ENCODE measurements at places on chromosomes 4 and X. TPM values are rescaled to one million over a fixed set of nuclear protein-coding genes. Genes with fewer than 3 reads are reported as not detected.

DNA sequence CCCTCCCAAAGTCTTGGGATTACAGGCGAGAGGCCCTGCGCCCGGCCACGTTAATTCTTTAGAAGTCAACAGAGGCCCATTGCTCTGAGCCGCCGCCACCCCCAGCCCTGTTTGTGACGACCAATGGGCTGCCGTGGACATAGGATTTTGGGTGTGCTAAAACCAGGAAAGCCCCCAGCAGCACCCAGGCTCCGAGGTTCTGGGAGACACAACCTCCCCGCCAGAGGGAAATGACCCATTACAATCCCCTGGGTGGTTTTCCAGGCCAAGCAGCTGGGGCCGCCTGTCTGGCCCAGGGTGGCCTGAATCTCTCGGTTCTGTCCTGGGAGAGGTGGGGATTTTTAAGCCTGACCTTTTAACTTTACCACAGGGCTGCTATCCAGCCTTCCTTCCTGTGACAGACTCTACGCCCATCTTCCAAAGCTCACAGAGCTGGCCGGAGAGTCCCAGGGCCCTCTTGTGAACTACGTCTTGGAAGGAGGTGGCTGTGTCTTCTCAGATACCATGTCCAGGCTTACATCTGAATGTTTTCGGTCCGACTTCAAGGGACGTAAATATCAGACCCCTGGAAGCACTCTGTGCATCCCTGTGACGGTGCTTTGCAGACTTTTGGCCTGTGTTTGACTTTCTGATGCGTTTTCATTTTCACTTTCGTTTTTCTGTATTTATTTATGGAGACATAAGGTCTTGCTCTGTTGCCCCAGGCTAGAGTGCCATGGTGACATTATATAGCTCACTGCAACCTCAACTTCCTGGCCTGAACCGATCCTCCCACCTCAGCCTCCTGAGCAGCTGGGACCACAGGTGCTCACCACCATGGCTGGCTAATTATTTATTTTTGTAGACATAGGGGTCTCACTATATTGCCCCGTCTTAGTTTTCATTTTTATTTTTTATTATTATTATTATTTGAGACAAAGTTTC, 36.0 kb downstream of the P2RY8 start:
- no peak for DNase-seq
- H3K4me1 ChIP-seq: peaks cover 7% of the 10 kb centered on the region
- no peaks in the 10 kb centered on the region for H3K36me3 ChIP-seq

- no peaks in the 10 kb centered on the region for H3K4me1 ChIP-seq
- no peaks in the 10 kb centered on the region for H3K27me3 ChIP-seq
- H3K27ac ChIP-seq: no peak overlapping the region
Measured at GRCh38 chr4:118950224-118950623, 61.6 kb downstream of the SYNPO2 start.

DNA sequence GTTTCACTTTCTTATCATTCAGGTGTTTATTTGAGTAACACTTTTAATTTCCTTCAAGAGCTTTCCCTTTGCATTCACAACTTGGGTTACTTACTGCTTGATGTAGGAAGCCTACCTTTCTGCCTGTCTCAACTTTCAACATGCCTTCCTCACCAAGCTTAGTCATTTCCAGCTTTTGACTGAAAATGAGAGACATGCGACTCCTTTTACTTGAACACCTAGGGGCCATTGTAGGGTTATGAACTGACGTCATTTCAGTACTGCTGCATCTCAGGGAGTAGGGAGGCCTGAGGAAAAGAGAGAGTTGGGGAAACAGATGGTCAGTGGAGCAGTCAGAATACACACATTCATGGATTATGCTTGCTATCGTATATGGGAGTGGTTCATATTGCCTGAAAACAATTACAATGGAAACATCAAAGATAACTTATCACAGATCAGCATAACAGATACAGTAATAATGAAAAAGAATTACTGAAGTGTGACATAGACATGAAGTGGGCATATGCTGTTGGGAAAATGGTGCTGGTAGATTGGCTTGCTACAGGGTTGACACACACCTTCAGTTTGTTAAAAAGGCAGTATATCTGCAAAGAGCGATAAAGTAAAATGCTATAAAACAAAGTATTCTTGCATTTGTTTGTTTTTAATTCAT, 25.7 kb downstream of the USP53 start:
- H3K27ac ChIP-seq: no peak overlapping the region
- peaks cover 43% of the 10 kb centered on the region for H3K36me3 ChIP-seq
- DNase-seq: no peak
- no peak overlapping the region for H3K4me3 ChIP-seq

- H3K27ac ChIP-seq: no peak overlapping the region
- H3K4me1 ChIP-seq: no peaks in the 10 kb centered on the region
- H3K4me3 ChIP-seq: no peak overlapping the region
- no peak for DNase-seq
- no peaks in the 10 kb centered on the region for H3K36me3 ChIP-seq
Measured at GRCh38 chr4:108180513-108180912, 11.8 kb upstream of the LEF1 start.

GRCh38 chr4:151850791-151851213, 90.0 kb upstream of the GATB start:
- H3K27ac ChIP-seq: no peak overlapping the region
- no peaks in the 10 kb centered on the region for H3K27me3 ChIP-seq
- no peaks in the 10 kb centered on the region for H3K4me1 ChIP-seq
- no peaks in the 10 kb centered on the region for H3K36me3 ChIP-seq

GRCh38 chr4:8322794-8323704, 53.5 kb downstream of the HTRA3 start:
- no peak overlapping the region for H3K27ac ChIP-seq
- no peaks in the 10 kb centered on the region for H3K27me3 ChIP-seq

- DNase-seq: no peak
- peaks cover 64% of the 10 kb centered on the region for H3K4me1 ChIP-seq
- no peaks in the 10 kb centered on the region for H3K27me3 ChIP-seq
- H3K27ac ChIP-seq: peak overlapping the region; percentile 19
- peaks cover 52% of the 10 kb centered on the region for H3K36me3 ChIP-seq
Measured at GRCh38 chr4:143517764-143518163, 4.3 kb downstream of the SMARCA5 start.

DNA sequence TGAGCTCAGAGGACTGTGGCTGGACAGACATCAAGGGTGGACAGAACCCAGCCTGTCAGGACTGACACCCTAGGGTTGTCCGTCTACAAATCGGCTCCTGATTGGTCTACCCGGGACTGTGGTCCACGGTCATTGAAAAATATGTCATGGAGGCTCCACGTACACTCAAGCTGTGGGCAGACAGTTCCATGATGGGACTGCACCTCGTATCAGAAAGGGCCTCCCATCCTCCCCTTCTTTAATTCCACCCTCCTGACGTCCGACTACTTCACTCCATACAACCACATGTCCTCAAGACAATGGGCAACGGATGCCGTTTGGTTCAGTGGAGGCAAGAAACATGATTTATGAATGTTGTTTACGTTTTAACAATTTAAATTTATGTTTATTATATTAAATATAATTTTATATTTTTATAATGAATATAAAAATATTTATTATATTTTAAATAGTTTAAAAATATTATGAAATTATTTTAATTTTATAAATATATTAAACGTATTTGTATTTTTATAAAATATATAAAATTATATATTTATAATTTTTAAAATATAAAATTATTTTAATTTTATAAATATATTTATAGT, 58.0 kb upstream of the SHOX start:
- H3K4me1 ChIP-seq: no peaks in the 10 kb centered on the region
- no peaks in the 10 kb centered on the region for H3K36me3 ChIP-seq
- H3K27me3 ChIP-seq: no peaks in the 10 kb centered on the region
- no peak overlapping the region for H3K27ac ChIP-seq

GRCh38 chr4:18401425-18401824, 379.9 kb upstream of the LCORL start:
- no peak overlapping the region for H3K4me3 ChIP-seq
- H3K4me1 ChIP-seq: no peaks in the 10 kb centered on the region
- DNase-seq: no peak

DNA sequence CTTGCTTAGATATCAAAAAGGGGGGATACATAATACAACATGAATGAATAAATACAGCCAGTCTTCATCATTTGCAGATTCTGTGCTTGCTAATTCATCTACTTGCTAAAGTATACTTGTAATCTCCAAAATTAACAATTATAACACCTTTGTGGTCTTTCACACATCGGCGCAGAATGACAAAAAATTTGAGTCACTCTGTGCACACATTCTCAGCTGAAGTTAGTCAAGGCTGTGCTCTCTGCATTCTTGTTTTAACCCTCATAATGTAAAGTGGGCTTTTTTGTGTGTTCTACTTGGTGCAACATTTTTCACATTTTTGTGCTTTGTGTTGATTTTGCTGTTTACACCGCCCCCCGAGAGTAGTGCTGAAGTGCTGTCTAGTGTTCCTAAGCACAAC, 65.8 kb upstream of the GPRIN3 start:
- H3K4me3 ChIP-seq: no peak overlapping the region
- no peaks in the 10 kb centered on the region for H3K27me3 ChIP-seq
- no peaks in the 10 kb centered on the region for H3K36me3 ChIP-seq
- H3K27ac ChIP-seq: no peak overlapping the region
- DNase-seq: no peak

GRCh38 chr4:118396881-118397622, 44.2 kb upstream of the PRSS12 start:
- H3K4me3 ChIP-seq: no peak overlapping the region
- H3K36me3 ChIP-seq: no peaks in the 10 kb centered on the region
- no peak for DNase-seq

DNA sequence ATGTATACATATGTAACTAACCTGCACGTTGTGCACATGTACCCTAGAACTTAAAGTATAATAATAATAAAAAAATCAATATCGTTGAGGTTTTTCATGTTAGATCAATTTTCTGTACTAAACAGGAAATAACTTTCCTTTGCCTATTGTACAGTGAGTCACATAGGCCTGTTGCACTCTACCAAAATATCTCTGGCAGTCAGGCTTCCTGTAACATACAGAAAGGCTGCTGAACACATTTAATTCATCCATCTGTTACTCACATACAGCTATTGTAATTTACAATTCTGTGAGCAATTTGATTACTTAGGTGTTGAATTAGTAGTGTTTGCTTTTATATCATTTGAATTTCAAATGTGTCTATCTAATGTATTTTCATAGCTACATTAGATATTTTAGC, 427.8 kb downstream of the TMA16 start:
- no peaks in the 10 kb centered on the region for H3K4me1 ChIP-seq
- no peak overlapping the region for H3K27ac ChIP-seq
- no peak for DNase-seq
- H3K36me3 ChIP-seq: no peaks in the 10 kb centered on the region
- H3K27me3 ChIP-seq: no peaks in the 10 kb centered on the region
- no peak overlapping the region for H3K4me3 ChIP-seq

DNA sequence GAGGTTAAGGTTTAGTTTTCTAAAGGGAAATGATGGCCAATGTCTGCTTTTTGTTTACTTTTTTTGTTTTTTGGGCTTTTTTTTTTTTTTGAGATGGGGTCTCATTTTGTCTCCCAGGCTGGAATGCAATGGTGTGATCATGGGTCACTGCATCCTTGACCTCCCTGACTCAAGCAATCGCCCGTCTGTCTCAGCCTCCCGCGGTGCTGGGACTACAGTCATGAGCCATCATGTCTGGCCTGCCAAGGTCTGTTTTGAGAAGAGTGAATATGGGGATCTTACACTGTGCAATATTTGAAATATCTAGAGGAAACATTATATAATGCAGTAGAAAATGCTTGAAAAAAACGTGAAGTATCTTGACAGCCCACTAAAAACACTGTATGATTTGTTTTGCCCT, 162.5 kb downstream of the GASK1B start:
- peaks cover 10% of the 10 kb centered on the region for H3K4me1 ChIP-seq
- H3K27me3 ChIP-seq: no peaks in the 10 kb centered on the region
- H3K27ac ChIP-seq: no peak overlapping the region
- no peaks in the 10 kb centered on the region for H3K36me3 ChIP-seq
- DNase-seq: no peak

GRCh38 chr4:17605236-17605635, 9.2 kb upstream of the MED28 start:
- no peak for DNase-seq
- H3K36me3 ChIP-seq: peaks cover 84% of the 10 kb centered on the region
- no peaks in the 10 kb centered on the region for H3K4me1 ChIP-seq
- no peak overlapping the region for H3K4me3 ChIP-seq
- no peak overlapping the region for H3K27ac ChIP-seq

GRCh38 chrX:95841863-95842262, 842.8 kb upstream of the DIAPH2 start:
- no peak for DNase-seq
- no peaks in the 10 kb centered on the region for H3K4me1 ChIP-seq
- no peak overlapping the region for H3K27ac ChIP-seq
- H3K27me3 ChIP-seq: no peaks in the 10 kb centered on the region

- H3K27ac ChIP-seq: no peak overlapping the region
- peaks cover 98% of the 10 kb centered on the region for H3K36me3 ChIP-seq
- peaks cover 9% of the 10 kb centered on the region for H3K4me1 ChIP-seq
- no peaks in the 10 kb centered on the region for H3K27me3 ChIP-seq
- no peak for DNase-seq
- H3K4me3 ChIP-seq: no peak overlapping the region
Measured at GRCh38 chr4:77052352-77052751, 23.4 kb downstream of the CCNI start.

- H3K4me3 ChIP-seq: peak overlapping the region; percentile 44
- peaks cover 21% of the 10 kb centered on the region for H3K4me1 ChIP-seq
- H3K27me3 ChIP-seq: no peaks in the 10 kb centered on the region
- no peaks in the 10 kb centered on the region for H3K36me3 ChIP-seq
- peak overlapping the region; percentile 64 for H3K27ac ChIP-seq
- DNase-seq: peak; percentile 69
Measured at GRCh38 chr4:183986971-183987946, 82.2 kb downstream of the STOX2 start.

- H3K27ac ChIP-seq: no peak overlapping the region
- no peak for DNase-seq
- H3K4me3 ChIP-seq: no peak overlapping the region
- no peaks in the 10 kb centered on the region for H3K4me1 ChIP-seq
- no peaks in the 10 kb centered on the region for H3K27me3 ChIP-seq
Measured at GRCh38 chr4:108940149-108940548, 177.3 kb upstream of the ETNPPL start.

DNA sequence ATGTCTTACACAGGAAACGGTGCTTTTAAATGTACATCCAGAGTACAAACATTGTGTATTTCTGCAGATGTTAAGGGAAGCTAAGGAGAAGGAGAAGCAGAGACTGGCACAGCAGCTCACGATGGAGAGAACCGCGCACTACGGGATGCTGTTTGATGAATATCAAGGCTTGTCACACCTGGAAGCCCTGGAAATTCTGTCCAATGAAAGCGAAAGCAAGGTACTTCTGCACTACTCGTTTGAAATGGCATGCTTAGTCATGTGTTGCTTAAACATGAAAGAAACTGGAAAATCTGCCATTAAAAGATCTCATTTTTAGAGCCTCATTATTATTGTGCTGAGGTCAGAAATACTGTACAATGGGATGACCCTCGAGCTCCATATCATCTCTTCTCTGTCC, 47.2 kb downstream of the FAM114A1 start:
- no peaks in the 10 kb centered on the region for H3K27me3 ChIP-seq
- no peaks in the 10 kb centered on the region for H3K4me1 ChIP-seq
- H3K36me3 ChIP-seq: peaks cover 94% of the 10 kb centered on the region
- no peak overlapping the region for H3K27ac ChIP-seq

Gene PCSK1N
- 3.0 TPM for total RNA-seq

Gene SNCA
- 7.8 TPM for total RNA-seq

Gene MAGED1
- total RNA-seq: 53.0 TPM

Gene TXK
- 7.5 TPM for total RNA-seq

Gene SPANXA1
- total RNA-seq: not detected

Gene TCEAL4
- 58.7 TPM for total RNA-seq

Gene BEX2
- 14.3 TPM for total RNA-seq

Gene KCTD8
- not detected for total RNA-seq

Gene ZCCHC12
- total RNA-seq: not detected

Gene EDNRA
- 25.7 TPM for total RNA-seq

Gene BGN
- 157 TPM for total RNA-seq

Gene ASB9
- 6.0 TPM for total RNA-seq

Gene PDE6B
- total RNA-seq: 5.5 TPM

Gene DMRTC1
- not detected for total RNA-seq

Gene SAGE1
- total RNA-seq: not detected

All from lower lobe of right lung (tissue), 2 donors.